ENCODE measurements at places on chromosomes 1 and 21. TPM values are rescaled to one million over a fixed set of nuclear protein-coding genes. Genes with fewer than 3 reads are reported as not detected.

The FAM72A gene
- total RNA-seq, result 18.3 TPM

The KCNQ4 gene
- total RNA-seq, result 0.92 TPM

GRCh38 chr1:155012026-155012546, 9.5 kb downstream of the ZBTB7B start:
- no peak for DNase-seq

GRCh38 chr1:223033658-223034057, 109.4 kb downstream of the TLR5 start:
- no peak for DNase-seq

DNA sequence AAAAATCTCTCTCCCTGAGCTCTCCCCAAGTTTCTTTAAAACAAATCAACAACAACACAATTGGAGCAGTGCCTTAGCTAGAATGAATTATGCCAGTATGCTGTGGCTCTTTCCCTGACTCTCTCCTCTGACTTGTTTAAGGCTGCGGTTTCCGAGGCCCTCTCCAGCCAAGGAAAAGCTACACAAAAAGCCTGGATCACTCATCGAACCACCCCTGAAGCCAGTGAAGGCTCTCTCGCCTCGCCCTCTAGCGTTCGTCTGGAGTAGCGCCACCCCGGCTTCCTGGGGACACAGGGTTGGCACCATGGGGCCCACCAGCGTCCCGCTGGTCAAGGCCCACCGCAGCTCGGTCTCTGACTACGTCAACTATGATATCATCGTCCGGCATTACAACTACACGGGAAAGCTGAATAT, 1.9 kb downstream of the S1PR1 start:
- DNase-seq, result peak; percentile 81

The FAM131C gene
- 0.93 TPM for total RNA-seq

DNA sequence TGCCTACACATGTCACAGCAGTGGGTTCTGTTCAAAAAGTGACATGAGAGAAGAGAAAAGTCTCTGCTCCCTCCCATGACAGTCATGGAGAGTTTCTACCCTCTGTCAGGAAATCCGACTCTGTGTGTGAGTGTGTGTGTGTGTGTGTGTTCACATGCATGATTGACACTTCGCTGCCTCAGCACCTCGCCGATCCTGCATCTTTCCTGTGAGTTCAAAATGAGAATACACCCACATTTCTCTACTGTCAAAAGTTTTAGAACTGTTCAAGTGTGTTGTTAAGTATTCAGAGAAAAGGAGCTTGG, 46.2 kb upstream of the COX20 start:
- DNase-seq, result no peak

- no peak for DNase-seq
Observed at GRCh38 chr1:187537936-187538335, 709.2 kb downstream of the PLA2G4A start.

GRCh38 chr1:236720206-236720605, 33.9 kb downstream of the ACTN2 start:
- DNase-seq, result no peak

DNA sequence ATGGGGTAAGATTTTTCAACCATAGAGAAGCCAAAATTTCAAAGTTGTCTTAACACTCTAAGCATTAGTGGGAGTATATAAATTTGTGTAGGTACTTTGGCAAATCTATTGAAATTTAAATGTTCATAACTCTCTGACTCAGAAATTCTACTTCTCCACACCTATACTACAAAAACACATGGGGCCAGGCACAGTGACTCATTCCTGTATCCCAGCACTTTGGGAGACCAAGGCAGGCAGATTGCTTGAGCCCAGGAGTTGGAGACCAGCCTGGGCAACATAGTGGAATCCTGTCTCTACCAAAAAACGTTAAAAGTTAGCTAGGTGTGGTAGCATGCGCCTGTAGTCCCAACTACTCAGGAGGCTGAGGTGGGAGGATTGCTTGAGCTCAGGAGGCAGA, 41.3 kb upstream of the RAVER2 start:
- DNase-seq, result no peak

- no peak for DNase-seq
Observed at GRCh38 chr1:226975259-226976250, 35.5 kb downstream of the COQ8A start.

DNA sequence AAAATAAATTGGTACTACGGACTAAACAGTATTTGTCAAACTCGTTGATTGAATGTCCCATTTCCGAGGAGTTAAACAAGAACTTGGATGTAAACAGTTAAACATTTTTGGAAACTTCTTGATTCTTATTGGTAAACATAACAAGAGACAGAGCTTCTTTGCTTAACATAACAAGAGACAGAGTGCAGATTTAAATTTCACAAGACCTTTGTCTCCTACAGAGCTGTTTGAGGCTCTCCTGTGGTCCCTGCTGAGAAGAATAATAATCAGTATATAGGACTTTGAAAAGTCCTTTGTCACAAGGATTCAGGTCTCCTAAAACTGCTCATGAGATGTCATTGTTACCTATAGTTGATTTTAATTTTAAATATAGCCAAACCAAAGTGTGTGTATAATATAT, 170.6 kb upstream of the C21orf91 start:
- DNase-seq, result no peak

DNA sequence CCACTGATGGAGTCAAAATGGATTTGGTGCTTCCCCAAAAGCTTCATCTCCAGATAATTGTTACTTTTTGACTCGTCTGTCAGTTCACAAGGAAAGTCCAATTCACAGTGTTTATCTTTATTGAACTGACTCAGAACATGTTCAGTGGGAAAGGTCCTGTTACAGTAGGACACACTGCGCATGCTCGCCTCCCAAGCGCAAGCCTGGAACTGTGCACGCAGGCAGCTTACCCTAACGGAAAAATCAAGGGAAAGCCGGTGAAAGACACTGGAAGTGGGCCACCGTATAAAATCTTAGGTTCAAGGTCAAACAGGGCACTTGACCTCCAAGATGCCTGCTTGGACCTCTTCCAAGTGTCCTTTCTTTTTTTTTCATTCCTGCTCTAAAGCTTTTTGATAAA, 174.6 kb downstream of the USP25 start:
- DNase-seq, result no peak

- no peak for DNase-seq
Observed at GRCh38 chr1:115041654-115042053, 12.0 kb downstream of the TSHB start.

GRCh38 chr1:56068210-56068609, 511.2 kb downstream of the PLPP3 start:
- DNase-seq, result no peak

The FBXO2 gene
- total RNA-seq, result 4.0 TPM

GRCh38 chr1:227603327-227603726, 40.0 kb downstream of the ZNF678 start:
- no peak for DNase-seq

DNA sequence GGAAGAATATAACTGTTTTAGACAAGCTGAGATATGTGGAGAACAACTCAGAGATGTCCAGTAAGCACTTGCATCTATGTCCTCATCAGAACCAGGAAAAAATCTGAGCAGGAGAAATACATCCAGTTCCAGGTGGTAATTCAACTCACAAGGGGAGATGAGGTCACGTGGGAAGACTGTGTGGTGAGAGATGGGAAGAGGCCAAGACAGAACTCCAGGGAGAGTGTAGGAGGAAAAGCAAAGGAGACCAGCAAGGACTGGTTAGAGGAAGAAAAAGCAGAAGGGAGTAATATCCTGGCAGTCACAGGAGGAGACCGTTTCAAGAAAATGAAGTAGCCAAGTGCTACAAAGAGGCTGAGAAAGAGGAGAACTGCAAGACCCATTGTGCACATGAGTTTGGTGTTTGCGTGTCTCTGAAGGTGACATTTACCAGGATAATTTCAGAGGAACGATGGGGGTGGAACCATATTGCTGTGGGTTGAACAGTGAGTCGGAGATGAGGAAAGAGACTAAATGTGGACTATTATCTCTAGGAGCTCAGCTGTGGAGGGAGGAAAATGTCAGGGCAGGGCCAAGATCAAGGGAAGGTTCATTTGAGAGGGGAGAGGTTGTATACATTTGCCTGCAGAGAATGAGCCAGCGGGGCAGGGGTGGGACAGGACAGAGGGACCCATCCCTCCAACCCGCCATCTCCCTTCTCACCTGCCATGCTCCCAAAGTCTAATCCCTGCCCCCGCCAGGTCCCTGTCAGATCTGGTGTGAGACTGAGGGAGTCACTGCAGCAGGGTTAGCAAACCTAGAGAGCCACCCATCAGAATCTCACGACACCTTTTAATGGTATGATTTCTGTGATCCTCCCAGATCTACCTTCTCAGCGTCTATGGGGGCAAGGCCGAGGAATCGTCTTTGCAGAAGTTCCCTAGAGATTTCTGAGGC, 24.9 kb downstream of the SUSD4 start:
- no peak for DNase-seq

Data from Calu3 (cell line).